Nephron progenitor cell (in vitro differentiated cells): ENCODE measurements at places on chromosomes 6 and 20.

- no peak for DNase-seq
Observed at GRCh38 chr6:139508023-139508422, 133.6 kb upstream of the CITED2 start.

DNA sequence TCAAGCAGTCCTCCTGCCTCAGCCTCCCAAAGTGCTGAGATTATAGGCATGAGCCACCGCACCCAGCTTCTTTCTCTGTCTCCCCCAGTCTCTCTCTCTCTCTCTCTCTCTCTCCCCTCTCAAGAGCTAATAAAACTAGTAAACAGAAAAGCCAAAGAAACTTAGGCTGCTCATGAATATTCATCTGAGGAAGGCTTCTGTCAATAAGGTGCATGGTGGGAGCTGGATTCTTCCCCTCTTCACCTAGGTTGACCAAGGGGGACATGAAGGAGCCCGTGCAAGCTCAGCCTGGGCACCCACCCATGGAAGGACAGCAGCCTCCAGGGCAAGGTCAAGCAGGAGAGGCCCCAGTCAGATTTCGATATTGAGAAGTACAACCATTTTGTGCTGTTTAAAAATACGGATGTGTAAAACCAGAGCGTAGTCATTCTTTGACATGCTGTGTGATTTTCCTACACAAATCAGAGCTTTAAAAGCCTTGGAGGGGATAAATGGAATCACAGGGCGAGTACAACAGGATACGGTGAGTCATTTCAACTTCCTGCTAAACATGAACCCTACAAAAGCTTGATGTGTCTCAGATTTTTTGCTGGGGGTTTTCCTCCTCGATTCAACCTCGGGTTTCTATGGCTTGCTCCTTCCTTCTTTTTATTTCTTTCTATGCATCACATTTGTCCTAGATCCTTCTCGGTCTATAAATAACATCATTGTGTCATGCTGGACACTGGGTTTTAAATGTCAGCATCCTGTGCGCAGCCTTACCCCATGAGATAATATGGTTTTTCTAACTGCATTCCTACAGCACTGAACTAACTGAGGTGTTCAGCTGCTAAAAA is 368.9 kb upstream of the JARID2 start:
- DNase-seq = no peak

GRCh38 chr6:20589266-20589665 is 55.0 kb downstream of the CDKAL1 start:
- DNase-seq = no peak

DNA sequence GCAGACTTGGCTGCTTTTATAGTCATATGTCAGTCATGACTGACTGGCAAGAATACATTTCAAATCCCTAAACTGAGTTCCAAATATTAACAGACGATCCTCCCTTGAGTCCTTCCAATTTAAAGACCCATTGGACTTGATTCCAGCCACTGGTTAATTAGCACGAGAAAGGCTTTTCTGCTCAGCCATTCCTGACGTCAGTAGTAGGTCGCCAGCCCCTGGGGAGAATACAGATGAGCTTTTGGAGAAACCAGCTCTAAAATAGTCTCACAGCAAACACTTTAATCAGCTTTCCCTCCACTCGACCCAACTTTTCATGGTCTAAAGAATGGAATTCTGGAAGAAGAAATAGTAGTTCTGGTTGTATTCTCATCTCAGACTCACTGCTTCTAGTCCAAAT is 91.6 kb downstream of the SLC22A3 start:
- DNase-seq = no peak

DNA sequence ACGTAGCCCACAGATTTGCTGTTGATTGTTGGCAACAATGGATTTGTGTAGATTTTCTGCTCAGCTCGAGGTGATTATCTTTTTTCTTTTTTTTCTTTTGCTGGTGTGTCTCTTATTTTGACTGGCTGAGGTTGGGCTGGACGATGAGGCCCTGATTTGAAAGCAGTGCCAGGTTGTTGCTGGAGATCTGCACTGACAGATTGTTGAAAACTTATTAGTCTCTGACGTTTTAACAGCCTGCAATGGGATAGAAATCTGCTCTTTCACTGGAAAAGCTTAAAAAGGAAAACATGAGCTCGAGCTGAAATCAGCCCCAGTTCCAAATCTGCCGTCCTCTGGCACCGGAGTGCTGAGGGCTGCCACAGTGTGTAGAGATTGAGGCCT is 87.7 kb downstream of the PDE7B start:
- no peak for DNase-seq

DNA sequence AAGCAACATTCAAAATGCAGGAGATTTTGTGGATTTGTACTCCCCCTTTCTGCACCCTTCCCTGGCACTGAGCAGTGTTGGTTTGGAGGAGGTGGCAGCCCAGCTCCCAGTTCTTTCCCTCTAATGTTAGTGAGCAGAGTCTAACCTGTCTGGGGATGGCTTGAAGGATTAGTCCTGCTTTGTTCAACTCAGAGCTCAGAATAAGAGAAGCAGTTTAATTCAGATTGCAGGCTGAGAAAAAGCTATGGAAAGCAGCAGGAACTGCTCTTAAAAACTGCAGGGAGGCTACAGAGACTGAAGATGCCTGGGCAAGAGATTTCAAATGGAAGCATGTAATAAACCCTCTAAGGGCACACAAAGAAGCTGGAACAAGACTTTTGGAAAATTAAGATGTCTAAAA is 223.4 kb upstream of the GGTLC1 start:
- DNase-seq = no peak

GRCh38 chr6:85673198-85674139 is 30.8 kb upstream of the SYNCRIP start:
- DNase-seq = no peak

DNA sequence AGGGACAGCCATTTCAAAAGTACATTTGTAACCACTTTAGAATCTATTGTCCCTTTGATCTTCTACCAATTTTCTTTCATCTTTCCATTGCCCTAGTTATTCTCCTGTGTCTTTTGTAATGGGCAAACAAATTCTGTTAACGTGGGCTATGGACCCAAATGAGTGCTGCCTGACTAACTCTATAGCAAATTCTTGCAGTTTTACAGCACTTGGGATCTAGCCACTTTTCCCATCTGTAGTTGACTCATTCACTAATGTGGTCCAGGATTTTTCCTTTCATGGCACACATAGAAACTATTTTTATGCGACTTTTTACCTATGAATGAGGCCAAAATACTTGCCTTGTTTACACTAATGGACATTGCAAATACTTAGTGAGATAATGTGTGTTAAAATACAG is 52.0 kb downstream of the GRIK2 start:
- DNase-seq = no peak

DNA sequence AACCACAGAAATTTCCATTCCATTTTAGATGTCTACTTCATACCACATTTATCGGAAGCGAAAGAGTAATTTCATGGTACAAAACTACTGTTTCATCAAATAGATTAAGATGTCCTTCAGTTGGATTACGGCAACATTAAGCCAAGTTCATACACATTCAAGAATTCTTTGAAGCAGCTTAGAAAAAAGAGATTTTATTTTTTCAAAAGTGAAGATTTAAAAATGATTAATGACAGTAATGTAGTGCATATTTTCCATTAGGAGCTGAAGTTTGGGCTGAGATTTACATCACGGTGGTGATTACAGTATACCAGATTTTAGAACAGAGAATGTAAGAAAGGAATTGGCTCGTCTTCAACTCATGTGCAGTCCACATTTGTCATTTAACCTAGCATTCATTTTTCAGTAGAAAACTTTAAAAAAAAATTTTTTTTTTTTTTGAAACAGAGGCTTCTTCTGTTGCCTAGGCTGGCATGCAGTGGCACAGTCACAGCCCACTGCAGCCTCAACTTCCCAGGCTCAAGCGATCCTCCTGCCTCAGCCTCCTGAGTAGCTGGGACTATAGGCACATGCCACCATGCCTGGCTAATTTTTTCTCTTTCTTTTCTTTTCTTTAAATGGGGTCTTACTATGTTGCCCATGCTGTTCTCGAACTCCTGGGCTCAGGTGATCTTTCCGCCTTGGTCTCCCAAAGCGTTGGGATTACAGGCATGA is 1.9 kb downstream of the SYNJ2 start:
- no peak for DNase-seq
